ENCODE measurements at places on chromosomes 5 and 9. TPM values are rescaled to one million over a fixed set of nuclear protein-coding genes. Genes with fewer than 3 reads are reported as not detected.

PRR7 gene
- 1.3 TPM for total RNA-seq

PCDHGC5 gene
- total RNA-seq: 2.1 TPM

DNA sequence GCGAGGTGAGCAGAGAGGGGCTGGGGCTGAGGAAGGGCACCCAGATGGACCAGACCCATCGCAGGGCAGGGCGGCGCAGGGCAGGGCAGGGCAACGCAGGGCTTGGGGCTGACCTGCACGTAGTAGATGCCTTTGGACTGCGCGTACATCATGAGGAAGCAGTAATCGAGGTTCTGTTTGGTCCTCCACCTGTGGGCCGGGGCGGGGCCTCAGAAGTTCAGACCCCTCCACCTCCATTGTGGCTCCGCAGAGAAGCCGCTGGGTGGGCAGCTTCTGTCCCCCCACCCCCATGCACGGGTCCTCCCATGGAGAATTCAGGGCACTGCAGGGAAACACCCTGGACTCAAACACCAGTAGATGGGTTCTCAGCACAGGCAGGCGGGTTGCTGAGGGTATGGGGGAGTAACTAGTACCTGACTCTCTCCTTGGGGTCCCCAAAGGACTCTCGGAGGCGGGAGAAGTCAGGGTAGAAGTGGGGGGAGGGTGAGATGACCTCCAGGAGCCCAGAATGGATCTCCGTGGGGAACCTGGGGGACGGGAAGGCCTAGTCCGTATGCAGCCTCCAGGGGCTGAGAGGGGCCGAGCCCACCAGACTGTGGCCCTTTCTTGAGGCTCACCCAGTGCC, 6.4 kb downstream of the LTC4S start:
- DNase-seq: no peak

DNA sequence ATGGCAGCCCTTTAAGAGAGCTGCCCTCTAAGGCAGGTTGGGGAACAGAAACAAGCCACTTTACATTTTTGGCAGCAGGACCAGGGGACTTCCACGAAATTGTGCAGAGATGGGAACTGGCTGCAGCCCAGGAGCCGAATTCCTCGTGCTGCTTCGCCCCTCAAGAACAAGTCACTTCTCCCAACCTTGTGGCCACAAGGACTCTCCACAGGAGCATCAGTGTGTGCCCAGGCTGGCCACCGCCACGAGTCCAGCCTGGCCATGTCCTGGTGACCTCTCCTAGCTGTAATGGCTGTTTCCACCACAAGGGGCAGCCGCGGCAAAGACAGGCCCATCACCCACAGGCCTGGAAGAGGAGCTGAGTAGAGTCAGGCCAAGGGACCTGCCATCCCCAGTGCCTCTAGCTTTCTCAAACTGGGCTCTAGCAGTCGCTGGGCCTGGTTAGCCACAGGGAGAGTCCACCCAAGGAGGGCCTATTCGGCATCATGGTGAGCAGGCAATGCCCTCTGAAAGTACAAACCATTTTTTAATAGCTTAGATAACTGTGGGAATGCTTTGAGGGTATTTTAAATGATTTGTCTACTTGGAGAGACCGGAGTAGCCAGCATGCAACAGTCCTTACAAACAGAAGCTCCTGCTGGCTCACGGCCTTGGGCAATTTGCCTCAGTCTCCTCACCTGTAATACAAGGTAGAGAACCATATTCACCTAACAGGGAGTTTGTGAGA, 129.0 kb downstream of the COL23A1 start:
- peak; percentile 86 for DNase-seq

All from heart left ventricle (tissue), 16 donors.